ENCODE measurements at places on chromosomes 2 and 18. TPM values are rescaled to one million over a fixed set of nuclear protein-coding genes. Genes with fewer than 3 reads are reported as not detected.

ACADL gene
- 45.3 TPM for total RNA-seq

- peak; percentile 15 for DNase-seq
Observed at GRCh38 chr2:99864561-99865553, 277.5 kb downstream of the AFF3 start.

SLC5A7 gene
- not detected for total RNA-seq

DNA sequence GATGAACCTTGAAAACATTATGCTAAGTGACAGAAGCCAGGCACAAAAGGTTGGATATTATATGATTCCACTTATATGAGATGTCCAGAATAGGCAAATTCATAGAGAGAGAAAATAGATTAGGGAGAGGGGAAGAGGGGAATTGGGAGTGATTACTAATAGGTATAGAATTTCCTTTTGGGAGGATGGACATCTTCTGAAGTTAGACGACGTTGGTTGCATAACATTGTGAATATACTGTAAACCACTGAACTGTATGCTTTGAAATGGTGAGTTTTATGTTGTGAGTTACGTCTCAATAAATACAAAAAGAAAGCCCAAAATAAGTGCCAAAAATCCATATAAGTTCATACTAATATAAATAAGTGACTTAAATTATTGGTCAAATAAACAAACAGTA is 18.6 kb upstream of the CYP26B1 start:
- no peak for DNase-seq

C1D gene
- total RNA-seq: 13.5 TPM

Measured in tibial nerve (tissue), 4 donors.